ENCODE measurements at places on chromosomes 7 and 10.

DNA sequence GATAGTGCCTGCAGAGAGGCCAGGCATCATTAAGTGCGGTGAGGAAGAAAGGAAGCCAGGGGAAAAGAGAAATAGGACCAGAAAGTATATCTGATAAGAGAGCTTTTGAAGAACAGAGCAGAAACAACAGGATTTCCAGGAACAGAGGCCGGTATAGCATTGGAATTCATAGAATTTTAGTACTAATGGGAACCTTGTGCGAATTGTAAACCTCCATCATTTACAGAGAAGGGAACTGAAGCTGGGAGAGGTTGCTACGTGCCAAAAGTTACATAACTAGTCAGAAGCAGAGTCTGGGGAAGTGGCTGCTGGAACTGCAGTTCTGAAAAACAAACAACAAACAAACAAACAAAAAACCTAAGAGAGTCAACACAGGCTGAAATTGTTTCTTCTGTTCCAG is 5.4 kb upstream of the ZMYND11 start:
- peaks cover 15% of the 10 kb centered on the region for H3K4me1 ChIP-seq
- no peak overlapping the region for H3K4me3 ChIP-seq
- H3K27ac ChIP-seq, result no peak overlapping the region
- H3K36me3 ChIP-seq, result no peaks in the 10 kb centered on the region

DNA sequence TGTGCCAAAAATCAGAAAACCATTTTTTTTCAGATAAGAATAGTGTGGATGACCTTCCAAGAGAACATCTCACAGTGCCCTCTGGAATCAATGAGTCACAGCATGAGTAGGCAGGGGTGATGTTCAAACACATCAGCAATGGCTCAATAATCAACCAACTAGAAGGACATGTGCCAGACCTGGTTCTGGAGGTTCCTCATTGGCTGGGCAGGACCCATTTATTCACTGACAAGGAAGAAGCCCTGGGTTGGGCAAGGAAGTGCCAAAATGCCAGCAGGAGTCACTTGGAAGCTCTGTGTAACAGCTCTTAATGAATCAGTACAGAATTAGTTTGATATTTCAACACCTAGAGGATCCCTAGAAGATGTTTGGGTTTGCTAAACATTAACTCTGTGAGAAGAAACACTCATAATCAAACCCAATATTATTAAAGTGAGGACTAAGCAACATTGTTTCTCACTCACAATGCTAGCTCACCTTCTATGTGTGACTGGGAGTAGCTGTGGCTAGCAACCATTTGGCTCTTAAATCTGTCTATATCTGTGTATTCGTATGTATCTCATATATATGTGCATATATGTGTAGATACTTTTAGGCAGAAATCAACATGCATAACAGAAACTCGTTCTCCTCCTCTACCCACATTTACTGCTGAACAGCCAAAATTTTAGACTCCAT is 72.3 kb upstream of the APBB1IP start:
- DNase-seq, result no peak
- no peaks in the 10 kb centered on the region for H3K4me1 ChIP-seq
- H3K27ac ChIP-seq, result no peak overlapping the region
- no peaks in the 10 kb centered on the region for H3K27me3 ChIP-seq
- no peak overlapping the region for H3K4me3 ChIP-seq

DNA sequence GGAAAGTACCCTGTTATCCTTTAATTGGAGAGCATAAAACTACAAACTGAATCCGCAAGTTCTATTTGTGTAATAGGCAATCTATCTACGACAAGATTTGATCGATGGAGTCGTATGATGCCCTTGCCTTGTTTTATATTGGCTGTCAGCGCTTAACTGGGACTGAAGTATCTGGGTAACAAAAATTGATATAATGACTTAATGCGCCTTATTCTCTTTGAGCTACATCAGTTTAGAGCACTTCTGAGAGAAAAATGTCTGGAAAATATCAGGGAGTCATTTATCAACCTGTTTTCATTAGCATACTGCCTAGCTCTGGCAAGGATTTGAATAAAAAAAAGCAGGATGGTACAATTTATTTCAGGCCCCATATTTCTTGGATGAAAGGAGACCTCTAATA is 262.1 kb downstream of the LRMDA start:
- H3K4me3 ChIP-seq, result no peak overlapping the region
- H3K4me1 ChIP-seq, result no peaks in the 10 kb centered on the region
- DNase-seq, result no peak
- H3K27me3 ChIP-seq, result peaks cover 12% of the 10 kb centered on the region

DNA sequence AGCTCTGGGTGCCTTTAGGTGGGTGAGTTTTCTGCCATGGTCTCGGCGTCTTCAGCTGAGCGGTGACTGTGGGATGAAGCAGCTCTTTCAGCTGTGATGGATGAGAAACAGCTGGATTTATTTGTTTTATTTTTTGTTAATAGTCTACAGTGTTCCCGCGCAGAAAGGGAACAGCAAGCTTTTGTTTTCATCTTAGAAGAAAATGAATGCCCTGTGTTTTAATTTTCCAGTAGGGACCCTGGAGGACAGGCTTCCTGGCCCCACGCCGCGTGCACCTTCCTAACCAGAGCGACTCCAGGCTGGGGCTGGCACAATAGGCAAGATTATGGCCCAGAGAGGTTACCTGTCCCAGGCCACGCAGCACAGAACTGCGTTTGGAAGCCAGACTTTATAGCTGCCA is 57.6 kb downstream of the GTF2IRD1 start:
- H3K27ac ChIP-seq, result no peak overlapping the region
- no peak for DNase-seq
- H3K27me3 ChIP-seq, result no peaks in the 10 kb centered on the region

- H3K4me1 ChIP-seq, result no peaks in the 10 kb centered on the region
- no peak overlapping the region for H3K27ac ChIP-seq
- H3K4me3 ChIP-seq, result no peak overlapping the region
- no peaks in the 10 kb centered on the region for H3K36me3 ChIP-seq
- no peak for DNase-seq
These were observed 25.8 kb downstream of the AP5Z1 start for GRCh38 chr7:4800926-4801838.

DNA sequence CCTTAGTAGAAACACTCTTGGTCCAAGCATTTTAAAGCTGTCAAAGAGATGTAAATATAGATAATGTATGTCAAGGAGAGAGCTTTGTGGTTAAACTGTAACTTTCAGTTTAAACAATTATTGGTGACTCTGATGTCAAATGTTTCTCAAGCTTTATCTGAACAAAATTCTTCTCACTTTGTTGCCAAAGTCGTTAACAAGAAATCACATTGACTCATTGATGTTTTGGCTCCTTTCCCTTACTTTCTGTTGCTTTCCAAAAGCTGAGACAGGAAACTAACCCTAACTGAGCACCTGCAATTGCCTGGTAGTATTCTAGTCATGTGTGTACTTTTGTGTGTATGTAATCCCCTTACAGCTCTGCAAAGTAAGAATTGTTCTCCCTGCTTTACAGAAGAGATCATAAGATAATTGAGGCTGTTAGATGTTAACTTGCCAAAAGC is 108.5 kb downstream of the CFTR start:
- no peak for DNase-seq
- no peaks in the 10 kb centered on the region for H3K4me1 ChIP-seq
- H3K27me3 ChIP-seq, result no peaks in the 10 kb centered on the region

- no peak overlapping the region for H3K4me3 ChIP-seq
- no peak overlapping the region for H3K27ac ChIP-seq
- H3K27me3 ChIP-seq, result no peaks in the 10 kb centered on the region
- peaks cover 6% of the 10 kb centered on the region for H3K36me3 ChIP-seq
- DNase-seq, result no peak
- peaks cover under 1% of the 10 kb centered on the region for H3K4me1 ChIP-seq
These were observed 6.4 kb downstream of the FAM149B1 start for GRCh38 chr10:73174148-73174925.

GRCh38 chr10:74898201-74898976 is 72.0 kb downstream of the KAT6B start:
- no peak overlapping the region for H3K4me3 ChIP-seq
- H3K27ac ChIP-seq, result peak overlapping the region; percentile 46
- DNase-seq, result peak; percentile 70
- H3K27me3 ChIP-seq, result no peaks in the 10 kb centered on the region

DNA sequence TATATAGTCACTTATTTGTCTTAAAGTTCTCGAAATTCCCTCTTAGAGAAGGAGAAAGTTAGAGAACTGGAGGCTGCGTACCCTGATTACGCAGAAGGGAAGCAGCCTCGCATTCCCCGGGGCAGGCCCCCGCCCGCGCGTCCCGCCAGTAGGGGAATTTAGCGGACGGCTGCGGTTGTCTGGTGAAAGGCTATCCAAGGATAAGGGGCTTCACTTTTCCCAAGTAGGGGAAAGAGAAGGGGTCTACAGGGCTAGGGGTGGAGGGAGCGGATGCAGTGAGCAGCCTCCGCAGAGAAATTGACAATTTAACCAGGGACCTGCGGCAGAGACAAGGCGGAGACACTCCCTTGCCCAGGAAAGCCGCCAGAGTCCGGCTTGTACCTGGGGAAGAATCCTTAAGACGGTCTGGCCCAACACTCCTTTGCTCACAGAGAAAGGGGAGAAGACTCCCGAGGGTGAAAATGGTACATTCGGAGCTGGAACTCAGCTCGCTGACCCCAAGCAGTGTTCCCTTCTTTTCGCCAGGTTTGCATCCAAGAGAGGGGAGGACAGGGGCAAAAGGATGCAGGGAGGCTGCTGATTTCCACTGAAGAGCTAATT is 994 bp upstream of the MAGI2 start:
- H3K36me3 ChIP-seq, result peaks cover 2% of the 10 kb centered on the region
- DNase-seq, result peak; percentile 13
- peaks cover 47% of the 10 kb centered on the region for H3K27me3 ChIP-seq
- H3K27ac ChIP-seq, result no peak overlapping the region
- H3K4me1 ChIP-seq, result peaks cover 14% of the 10 kb centered on the region

- H3K4me3 ChIP-seq, result no peak overlapping the region
- peaks cover 10% of the 10 kb centered on the region for H3K27me3 ChIP-seq
- H3K27ac ChIP-seq, result no peak overlapping the region
- DNase-seq, result no peak
These were observed 199.0 kb downstream of the EMX2 start for GRCh38 chr10:117741524-117741923.

- peaks cover 21% of the 10 kb centered on the region for H3K27me3 ChIP-seq
- H3K4me3 ChIP-seq, result no peak overlapping the region
- no peak for DNase-seq
- H3K27ac ChIP-seq, result no peak overlapping the region
- H3K36me3 ChIP-seq, result peaks cover 1% of the 10 kb centered on the region
These were observed 233.2 kb upstream of the PRKCQ start for GRCh38 chr10:6813306-6813705.

- H3K27me3 ChIP-seq, result no peaks in the 10 kb centered on the region
- no peak overlapping the region for H3K27ac ChIP-seq
- no peaks in the 10 kb centered on the region for H3K36me3 ChIP-seq
- no peak overlapping the region for H3K4me3 ChIP-seq
These were observed 27.9 kb upstream of the CCDC7 start for GRCh38 chr10:32417911-32418547.

GRCh38 chr7:138377306-138377705 is 82.8 kb upstream of the TRIM24 start:
- no peaks in the 10 kb centered on the region for H3K27me3 ChIP-seq
- H3K4me1 ChIP-seq, result no peaks in the 10 kb centered on the region
- no peak overlapping the region for H3K4me3 ChIP-seq
- DNase-seq, result no peak

DNA sequence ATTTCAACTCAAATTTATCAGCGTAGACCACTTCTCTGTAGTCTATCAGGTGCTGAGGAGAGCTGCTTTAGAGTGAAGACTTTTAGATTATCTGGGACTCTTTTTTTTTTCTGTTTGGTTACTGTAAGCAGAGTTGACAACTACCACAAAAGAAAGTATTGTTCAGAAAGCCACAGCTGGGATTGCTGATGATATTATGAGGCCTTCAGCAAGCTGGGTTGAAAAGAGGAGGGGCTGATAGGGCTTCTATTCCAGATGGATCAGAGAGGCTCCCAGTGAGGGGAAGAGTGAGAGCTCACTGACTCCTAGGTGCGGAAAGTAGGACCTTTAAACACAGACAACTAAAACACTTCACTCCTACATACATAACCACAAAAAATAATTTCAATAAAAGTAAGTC is 188.5 kb upstream of the FERD3L start:
- no peak for DNase-seq
- H3K4me3 ChIP-seq, result no peak overlapping the region
- H3K27me3 ChIP-seq, result no peaks in the 10 kb centered on the region
- no peaks in the 10 kb centered on the region for H3K36me3 ChIP-seq
- H3K27ac ChIP-seq, result no peak overlapping the region

DNA sequence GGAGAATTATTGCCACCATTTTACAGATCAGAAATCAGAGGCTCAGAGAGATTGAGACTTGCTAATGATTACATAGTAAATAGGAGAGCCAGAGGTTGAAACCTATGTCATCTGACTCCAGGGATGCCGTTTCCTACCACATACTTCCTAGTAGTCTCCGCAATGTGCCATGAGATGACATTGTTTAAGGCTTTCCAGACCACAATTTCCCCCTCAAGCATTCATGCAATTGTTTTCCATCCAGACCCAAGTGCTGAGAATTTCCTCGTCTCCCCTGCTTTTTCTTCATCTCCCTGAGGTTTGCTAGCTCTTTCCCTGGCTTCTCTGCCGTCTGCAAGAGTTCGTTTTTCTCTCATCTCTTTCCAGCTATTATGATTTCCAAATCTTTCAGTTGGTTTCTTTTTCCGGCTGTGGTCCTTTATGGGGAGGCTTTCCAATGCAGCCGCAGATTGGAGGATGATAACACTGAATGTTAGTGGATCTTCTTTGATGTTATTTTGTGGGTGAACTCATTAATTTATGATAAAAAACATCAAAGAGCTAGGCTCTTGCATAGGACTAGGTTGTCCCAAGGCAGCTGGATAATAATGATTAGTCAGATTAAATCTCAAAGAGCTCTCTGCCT is 6.9 kb upstream of the GOLGA7B start:
- H3K4me1 ChIP-seq, result peaks cover 10% of the 10 kb centered on the region
- H3K36me3 ChIP-seq, result no peaks in the 10 kb centered on the region
- no peaks in the 10 kb centered on the region for H3K27me3 ChIP-seq
- no peak for DNase-seq

- peaks cover 48% of the 10 kb centered on the region for H3K36me3 ChIP-seq
- peak; percentile 73 for DNase-seq
- H3K27ac ChIP-seq, result peak overlapping the region; percentile 94
- H3K4me1 ChIP-seq, result peaks cover 55% of the 10 kb centered on the region
These were observed 820 bp downstream of the WAC start for GRCh38 chr10:28533571-28534304.

GRCh38 chr10:110273474-110273873 is 31.2 kb downstream of the SMNDC1 start:
- H3K27ac ChIP-seq, result no peak overlapping the region
- DNase-seq, result peak; percentile 74
- no peaks in the 10 kb centered on the region for H3K36me3 ChIP-seq
- H3K4me3 ChIP-seq, result no peak overlapping the region
- no peaks in the 10 kb centered on the region for H3K27me3 ChIP-seq

GRCh38 chr10:33441561-33441960 is 107.1 kb upstream of the NRP1 start:
- H3K27me3 ChIP-seq, result peaks cover 16% of the 10 kb centered on the region
- H3K27ac ChIP-seq, result no peak overlapping the region
- no peak for DNase-seq
- H3K4me1 ChIP-seq, result no peaks in the 10 kb centered on the region

All from activated naive CD4-positive, alpha-beta T cell treated with anti-CD3 and anti-CD28 coated beads for 36 hours (primary cell).